Stimulated activated CD4-positive, alpha-beta T cell treated with anti-CD3 and anti-CD28 coated beads, Interleukin-12 subunit alpha, Interleukin-12 subunit beta, amount 100 ng/mL, for 4 hours (primary cell): ENCODE measurements at places on chromosomes 7 and 10.

- DNase-seq = no peak
These were observed 204.6 kb upstream of the FOXP2 start for GRCh38 chr7:114209968-114210367.

GRCh38 chr7:157892751-157893523 is 556.1 kb downstream of the DNAJB6 start:
- no peak for DNase-seq

DNA sequence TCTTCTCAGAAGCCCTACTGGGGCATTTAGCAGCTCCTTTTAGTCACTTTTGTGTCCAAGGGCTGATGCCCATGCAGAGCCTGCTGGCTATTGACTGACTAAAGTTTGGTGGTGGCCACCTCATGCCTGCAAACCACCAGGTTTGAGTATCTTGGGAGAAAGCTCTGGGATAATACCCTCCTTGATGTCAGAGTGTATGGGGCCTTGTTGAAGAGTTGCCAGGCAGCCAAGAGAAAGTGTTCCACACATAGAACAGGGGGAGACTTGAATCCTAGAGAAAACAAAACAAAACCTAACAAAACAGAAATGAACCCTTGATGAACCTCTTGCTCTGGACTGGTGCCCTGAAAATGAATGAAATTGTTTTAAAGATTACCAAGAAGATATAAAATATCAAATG is 1024.6 kb downstream of the SORCS1 start:
- DNase-seq = no peak

DNA sequence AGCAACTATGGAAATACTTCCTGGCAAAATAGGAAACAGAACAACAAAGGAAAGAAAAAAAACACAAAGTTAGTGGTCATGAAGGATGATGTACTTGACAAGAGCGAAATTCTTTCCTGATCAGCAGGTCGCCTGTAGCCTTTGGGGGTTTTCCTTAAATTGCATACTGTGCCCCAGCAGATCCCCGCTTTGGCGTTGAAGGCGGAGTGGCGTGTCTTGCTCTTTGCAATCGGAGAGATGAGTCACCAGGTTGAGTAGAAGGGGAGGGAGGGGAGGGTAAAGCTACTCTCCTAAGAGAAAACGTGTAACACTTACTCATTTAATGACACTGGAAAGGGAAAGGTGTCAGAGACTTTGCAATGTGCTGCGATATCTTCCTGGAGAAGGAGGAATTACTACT is 587.2 kb downstream of the SORCS1 start:
- DNase-seq = no peak

DNA sequence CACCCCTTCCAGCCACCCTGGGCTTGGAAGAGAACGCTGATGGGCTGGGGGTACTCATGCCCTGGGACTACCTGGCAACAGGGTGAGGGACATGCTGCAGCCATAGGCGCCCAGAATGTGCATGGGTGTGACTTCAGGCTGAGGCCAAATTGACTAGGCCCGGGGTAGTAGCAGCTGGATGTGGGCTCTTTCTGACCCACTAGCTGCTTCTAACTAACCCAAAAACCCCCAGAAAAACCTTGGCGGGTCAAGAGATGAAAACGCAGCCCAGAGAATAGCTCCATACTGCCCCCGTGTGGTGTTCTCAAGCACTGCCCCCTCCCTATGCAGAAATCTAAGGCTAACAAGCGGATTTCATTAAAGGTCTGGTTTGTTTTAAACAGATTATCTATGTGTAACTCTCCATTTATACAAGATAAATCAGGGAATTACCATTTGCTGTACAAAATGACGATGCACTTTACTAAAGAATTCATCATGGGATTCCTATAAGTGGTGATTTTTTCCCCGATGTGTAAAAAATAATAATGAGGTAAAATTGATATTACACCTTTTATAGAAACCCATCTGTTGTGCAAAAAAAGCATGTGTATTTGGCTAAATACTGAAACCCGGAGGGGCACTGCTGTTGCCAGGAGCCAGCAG is 4.2 kb downstream of the SMARCD3 start:
- DNase-seq = peak; percentile 46

- DNase-seq = no peak
These were observed 31.9 kb upstream of the C10orf53 start for GRCh38 chr10:49647554-49647953.

- DNase-seq = no peak
These were observed 201.8 kb downstream of the GLRX3 start for GRCh38 chr10:130337696-130338635.

DNA sequence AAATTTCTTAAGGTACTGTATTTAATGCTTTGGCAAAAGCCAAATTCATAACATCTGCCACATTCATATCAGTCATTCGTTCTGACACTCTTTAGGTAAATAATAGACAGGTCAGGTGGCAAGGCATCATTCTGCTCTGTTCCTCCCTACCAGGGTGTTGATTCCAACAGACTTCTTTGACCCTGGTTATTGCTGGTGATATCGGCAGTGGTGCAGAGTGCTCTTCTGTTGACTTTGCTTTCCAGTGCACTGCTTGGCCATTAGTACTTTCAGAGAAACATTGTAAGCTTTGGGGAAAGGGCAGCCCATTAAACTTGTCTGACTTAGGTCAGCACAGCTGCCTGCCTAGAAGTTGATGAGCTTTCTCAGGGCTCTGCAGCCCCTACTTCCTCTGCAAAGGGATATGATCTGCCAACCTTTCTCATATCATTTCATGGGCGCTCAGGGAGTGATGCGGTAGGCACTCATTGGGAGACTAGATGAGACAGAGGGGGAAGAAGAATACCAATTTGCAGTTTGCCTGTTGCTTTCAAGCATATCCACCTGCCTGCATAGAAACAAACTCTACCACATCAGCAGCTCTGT is 139.3 kb downstream of the LRRC4 start:
- DNase-seq = no peak

- DNase-seq = no peak
These were observed 132.9 kb upstream of the WNT16 start for GRCh38 chr7:121195874-121196273.

- DNase-seq = no peak
These were observed 1.7 kb downstream of the CDHR1 start for GRCh38 chr10:84196083-84196482.

GRCh38 chr10:48685731-48686130 is 1.1 kb downstream of the WDFY4 start:
- no peak for DNase-seq

GRCh38 chr7:141478845-141479244 is 72.4 kb upstream of the AGK start:
- no peak for DNase-seq

- DNase-seq = no peak
These were observed 18.4 kb downstream of the DLG5 start for GRCh38 chr10:77907900-77908717.

GRCh38 chr7:71733107-71733870 is 601.3 kb downstream of the GALNT17 start:
- peak; percentile 57 for DNase-seq

DNA sequence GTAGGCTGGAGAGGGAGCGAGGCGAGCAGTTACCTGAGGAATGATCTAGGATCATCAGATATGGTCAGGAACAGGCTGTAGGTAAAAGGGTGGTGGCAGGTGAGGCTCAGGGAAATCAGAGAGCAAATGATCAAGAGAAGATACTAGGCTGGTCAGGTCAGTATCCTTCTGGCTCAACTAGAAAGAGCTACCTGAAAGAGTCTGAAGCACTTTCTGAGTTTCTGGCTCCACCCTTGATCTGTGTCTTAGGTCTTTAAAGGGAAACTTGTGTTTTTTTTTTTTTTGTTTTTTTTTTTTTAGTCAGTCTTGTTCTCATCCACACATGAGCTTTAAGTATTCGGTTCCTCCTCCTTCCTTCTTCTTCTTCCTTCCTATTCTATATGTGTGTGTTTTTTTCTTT is 10.5 kb downstream of the ADAM22 start:
- DNase-seq = no peak

GRCh38 chr7:129767120-129768015 is 155.8 kb downstream of the NRF1 start:
- DNase-seq = no peak

DNA sequence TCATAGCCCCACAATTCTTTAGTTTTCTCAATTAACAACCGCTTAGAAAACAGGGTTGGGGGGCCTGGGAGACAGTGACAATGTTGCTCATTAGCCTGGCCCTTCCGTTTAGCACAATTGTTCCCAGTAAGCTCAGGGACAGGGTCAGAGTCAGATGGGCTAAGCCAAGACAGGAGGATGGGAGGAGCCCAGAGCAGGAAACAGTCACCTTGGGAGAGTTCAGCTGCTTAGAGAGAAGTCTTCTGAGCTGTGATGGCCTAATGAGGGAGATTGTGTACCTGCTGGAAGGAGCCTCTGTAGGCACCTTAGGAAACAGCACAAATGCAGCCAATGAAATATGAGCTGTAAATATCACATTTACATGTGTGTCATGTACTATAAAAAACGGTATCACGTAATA is 35.9 kb downstream of the SVOPL start:
- DNase-seq = no peak

GRCh38 chr10:70588255-70588654 is 14.3 kb downstream of the PRF1 start:
- DNase-seq = no peak
